ENCODE measurements at places on chromosomes 5 and 9.
A peak's percentile ranks its signal among the peaks of the same experiment; 100 is the strongest.

- no peak for DNase-seq
Observed at GRCh38 chr5:32428426-32428825, 16.1 kb downstream of the ZFR start.

DNA sequence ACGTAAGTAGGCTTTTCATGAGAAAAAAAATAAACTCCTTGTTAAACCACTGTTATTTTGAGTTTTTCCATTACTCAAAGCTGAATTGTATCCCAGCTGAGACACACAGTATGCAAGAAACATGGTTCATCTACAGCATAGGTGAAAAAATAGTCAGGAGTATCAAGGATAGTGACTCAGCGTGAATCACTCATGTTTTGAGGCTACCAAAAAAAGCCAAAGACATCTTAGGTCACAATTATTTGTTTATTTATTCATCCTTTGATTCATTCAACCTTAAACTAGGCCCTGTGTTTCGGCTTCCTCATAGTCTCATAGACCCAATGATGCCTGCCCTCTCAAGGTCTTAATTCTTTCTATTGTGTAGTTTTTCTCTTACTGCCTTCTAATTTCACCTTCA lies 32.9 kb upstream of the STX17 start:
- no peak for DNase-seq

DNA sequence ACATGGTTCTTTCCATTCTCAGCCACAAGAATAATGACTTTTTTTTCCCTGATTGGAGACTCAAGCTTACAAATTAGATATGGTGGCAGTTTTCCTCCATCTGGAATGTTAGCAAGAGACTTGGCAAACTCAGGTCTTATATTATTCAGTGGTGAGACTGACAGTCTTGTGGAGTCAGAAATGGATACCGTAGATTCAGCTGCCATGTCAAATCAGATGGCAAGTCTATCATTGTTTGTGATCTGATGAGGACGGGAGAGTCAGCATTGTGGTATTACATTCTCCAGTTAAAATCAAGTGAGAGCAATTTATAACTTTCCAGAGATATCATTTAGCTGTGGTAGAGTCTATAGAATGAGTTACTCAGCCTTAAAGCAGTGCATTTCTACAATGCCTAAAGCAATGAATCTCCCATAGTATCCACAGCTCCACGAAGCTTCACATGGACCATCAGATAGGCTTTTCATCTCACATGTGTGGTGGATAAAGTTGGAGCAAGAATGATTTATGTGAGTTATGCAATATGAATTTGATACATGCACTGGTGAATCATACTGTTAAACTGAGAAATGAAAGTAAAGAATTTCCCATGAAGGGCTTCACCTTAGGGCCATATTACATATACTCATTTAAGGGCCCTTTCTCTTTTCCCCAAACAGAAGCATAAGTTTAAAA lies 430.6 kb downstream of the ZNF608 start:
- DNase-seq: peak; percentile 70

- no peak for DNase-seq
Observed at GRCh38 chr5:139246394-139246793, 47.1 kb upstream of the MATR3 start.

- DNase-seq: no peak
Observed at GRCh38 chr9:121274851-121275250, 6.9 kb downstream of the GSN start.

DNA sequence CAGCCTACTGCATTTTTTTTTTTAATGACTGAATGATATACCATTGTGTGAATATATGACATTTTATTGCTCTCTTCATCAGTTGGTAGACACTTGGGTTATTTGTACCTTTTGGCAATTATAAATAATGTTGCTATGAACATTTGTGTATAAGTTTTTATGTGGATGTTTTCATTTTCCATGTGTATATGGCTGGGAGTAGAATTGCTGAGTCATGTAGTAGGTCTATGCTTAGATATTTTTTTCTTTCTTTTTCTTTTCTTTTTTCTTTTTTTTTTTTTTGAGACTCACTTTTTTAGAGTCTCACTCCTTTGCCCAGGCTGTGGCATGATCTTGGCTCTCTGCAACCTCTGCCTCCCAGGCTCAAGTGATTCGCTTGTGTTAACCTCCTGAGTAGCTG lies 32.9 kb upstream of the FAM120AOS start:
- no peak for DNase-seq

DNA sequence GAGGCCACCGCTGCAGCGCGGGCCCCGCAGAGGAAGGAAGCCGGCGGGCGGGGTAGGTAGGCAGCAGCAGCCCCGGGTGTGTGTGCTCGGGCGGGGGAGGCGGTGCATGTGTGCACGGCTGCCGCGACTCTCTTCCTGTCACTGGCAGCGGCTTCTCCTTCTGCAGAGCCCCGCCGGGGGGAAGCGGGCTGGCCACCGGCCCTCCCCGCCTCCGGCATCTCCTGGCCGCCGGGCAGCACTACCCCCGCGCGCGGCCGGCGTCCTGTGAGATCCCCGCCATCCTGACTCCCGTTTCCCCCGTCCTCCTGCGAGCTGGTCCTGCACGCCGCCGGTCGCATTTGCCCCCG lies 315 bp downstream of the PIK3R1 start:
- DNase-seq: peak; percentile 47

GRCh38 chr9:133141833-133142595 lies 21.0 kb upstream of the RALGDS start:
- peak; percentile 53 for DNase-seq

DNA sequence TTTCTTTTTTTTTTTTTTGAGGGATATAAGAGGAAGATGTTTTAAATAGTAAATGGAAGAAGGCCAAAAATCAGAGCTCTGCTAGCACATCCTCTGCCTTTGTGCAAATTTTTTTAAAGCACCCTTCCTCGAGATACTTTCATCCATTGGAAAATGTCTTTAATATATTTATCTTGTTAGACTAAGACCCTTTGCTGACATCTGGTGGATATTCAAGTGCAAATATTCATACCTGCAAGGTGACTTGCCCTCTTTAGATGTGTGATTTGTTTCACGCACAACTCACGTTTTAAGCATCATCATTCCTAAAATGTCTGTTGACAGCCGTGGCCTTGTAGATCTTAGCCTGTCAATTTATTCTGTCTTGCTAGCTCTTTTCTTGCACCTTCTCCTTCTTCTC lies 258.5 kb downstream of the AGTPBP1 start:
- no peak for DNase-seq

GRCh38 chr5:113757508-113757907 lies 244.0 kb downstream of the YTHDC2 start:
- no peak for DNase-seq

- no peak for DNase-seq
Observed at GRCh38 chr5:43137326-43137725, 16.6 kb downstream of the ZNF131 start.

DNA sequence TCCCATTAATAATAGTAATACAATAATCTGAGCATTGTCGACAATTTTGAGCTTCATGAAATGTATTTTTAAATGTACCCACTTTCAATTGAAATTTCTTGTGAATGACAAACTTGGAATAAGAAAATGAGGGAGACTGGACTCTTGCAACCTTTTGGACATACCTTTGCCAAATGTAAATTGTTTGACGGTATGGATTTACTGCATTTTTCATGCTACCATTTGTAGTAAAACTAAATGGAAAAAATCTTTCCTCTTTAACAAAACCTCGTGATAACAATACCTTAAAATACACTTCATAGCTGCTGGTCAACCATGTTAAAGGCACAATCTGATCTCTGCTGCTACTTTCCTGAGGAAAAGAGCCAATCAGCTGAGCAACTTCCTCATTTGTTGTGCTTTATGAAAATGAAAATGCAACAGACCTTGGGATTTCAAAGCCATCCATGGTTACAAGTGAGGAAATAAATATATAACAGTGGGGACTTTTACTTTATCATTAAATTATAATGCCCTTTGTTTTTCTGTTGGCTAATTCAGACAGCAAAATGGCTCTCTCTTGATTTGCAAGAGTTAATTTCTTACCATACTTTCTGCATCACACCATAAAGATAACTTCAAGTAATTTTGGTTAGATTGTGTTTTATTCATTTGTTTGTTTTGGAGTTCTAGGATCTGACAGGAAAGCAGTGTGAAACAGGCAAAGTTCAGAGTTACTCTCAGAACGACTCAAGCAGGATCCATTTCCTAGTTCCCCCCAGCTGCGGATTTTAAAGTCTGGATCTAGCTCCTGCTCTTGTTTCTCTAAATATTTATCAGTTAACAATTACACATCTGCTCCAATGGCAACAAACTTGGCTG lies 1.1 kb downstream of the ALDH1A1 start:
- no peak for DNase-seq

GRCh38 chr5:40615586-40616170 lies 64.0 kb upstream of the PTGER4 start:
- no peak for DNase-seq

DNA sequence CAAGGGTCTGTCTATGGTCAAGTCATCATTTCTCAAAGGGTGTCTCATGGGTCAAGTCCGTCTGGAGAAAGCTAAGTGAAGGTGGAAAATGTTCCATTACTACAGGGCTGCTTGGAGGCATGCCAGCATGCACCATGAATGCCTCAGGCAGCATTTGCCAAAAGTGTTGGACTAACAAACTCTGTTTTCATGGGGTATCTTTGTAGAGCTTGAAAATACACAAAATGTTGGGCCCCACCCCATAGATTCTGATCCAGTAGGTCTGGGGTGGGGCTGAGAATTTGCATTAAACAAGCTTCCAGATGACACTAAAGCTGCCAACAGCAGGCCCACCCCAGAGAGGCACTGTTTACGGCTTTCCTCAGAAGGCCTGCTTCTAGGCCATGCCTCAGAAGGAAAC lies 75.0 kb upstream of the FRRS1L start:
- no peak for DNase-seq

DNA sequence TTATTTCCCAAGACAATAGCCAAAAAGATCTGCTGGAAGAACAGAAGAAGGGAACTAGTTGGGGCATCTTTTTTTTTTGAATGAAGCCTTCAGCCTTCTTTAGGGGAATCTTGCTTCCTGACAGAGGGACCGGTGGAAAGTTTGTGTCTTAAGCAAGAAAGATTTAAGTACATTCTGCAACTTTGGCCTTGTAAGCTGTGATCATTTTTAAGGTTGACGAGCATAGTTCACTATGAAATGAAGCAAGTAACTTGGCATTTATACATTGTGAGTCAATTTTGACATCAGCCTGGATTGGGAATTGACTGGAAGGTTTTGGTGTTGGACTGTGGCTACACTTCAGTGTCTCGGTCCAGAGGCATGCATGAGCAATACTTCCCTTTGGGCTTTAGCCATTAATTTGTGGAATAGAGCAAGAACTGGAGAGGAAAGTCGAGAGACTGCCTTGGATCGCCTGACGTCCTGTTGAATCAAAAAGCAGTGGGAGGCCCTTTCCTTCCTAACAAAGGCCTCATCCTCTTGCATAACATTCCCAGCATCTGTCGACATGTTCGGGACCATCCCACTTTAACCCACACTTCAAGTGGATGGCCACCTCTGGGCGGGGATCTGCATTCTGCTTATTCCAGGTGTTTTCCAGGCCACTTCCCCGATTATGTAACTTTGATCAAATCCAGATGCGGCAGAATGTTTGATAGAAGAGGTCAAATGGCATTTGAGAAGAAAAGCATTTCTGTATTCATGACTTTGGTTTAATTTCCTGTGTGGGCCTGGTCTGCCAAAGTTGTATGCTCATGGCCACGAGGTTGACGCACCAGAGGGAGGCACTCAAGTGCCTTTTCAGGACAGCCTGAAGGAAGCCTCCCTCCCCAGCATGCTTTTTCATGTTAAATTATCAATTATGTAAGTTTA lies 12.5 kb downstream of the ABL1 start:
- no peak for DNase-seq

DNA sequence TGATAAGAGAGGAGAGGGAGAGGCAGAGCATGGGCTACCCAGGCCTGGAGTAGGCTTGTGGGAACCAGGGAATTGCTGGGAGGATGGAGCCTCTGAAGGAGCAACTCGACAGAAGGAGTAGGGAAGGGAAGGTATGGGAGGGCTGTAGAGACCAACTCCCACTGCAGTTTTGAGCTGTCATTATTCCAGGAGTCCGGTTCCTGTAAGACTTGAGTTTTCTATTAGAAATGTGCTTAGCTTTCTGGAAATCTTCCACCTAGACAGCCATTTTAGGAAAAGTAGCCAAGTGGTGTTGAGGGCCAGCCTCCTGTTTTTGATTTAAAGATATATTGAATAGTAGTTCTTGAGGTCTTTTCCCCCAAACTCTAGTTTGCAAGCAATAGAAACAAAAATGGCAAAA lies 323.5 kb downstream of the LRRC70 start:
- no peak for DNase-seq

- DNase-seq: no peak
Observed at GRCh38 chr9:78856144-78856543, 559.2 kb downstream of the PSAT1 start.

DNA sequence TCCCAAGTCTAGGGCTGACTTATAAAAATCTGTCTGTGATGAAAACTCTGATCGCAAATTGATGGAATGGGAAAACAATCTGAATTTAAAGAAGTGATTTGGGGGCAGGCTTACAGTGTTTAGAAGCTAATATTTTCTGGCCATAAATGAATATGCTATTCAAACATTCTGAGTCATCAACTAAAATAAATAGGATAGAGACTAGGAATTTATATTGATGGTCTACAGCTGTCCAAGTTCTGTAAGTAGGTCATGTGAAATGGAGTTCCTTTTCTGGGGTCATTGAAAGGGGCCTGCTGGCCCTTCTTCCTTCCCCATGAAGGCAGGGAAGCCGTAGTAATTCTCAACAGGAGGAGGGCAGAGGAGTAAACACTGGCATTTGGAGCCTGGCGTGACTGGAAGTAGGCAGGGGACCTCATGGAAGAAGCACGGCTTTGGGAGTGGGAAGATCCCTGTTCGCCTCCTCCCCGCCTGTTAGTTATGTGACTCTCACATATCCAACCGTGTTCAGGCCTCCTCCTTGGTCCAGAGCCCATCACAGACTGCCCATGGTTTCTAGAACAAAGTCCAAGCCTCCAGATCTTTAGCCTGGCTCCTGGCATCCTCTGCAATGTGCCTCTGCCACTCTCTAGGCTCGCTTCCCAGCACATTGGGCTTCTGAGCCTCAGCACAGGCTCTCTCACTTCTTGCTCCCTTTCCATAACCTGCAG lies 31.7 kb downstream of the ALG2 start:
- DNase-seq: no peak

DNA sequence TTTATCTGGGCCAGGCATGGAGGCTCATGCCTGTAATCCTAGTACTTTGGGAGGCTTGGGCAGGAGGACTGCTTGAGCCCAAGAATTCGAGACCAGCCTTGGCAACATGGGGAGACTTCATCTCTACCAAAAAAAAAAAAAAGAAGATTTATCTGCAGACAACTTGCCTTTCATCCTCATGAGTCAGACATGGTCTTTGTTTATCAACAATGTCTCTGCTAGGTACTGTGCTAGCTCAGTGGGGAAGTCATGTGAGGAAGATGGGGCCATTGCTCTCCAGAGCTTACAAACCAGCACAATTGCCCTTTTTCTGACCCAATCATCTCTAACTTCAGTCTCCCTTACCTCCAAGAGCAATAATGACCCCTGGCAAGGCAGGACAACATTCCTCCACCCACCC lies 1.6 kb downstream of the URM1 start:
- DNase-seq: no peak

DNA sequence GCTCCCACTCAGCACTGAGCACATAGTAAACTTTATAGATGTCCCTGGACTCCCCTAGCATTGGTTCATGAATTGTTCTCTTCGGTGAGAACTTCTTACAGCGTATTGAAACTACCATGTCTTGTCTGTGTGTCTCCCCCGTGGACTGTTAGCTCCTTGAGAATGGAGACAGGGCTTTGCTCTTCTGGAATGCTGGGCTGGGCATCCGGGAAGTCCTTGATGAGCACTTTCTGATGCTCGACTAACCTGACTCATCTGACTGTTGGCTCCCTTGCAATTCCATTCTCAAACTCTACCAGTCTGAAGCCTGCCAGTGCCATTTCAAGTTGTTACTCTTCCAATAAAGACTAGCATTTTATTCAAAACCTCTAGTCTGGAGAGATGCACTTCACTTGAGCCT lies 15.0 kb upstream of the PFDN1 start:
- DNase-seq: no peak
